Activated CD4-positive, alpha-beta T cell treated with anti-CD3 and anti-CD28 coated beads for 1 hour (primary cell): ENCODE measurements at places on chromosomes 6 and 20.

- no peak for DNase-seq
These were observed 8.9 kb downstream of the CYP21A2 start for GRCh38 chr6:32047084-32047478.

DNA sequence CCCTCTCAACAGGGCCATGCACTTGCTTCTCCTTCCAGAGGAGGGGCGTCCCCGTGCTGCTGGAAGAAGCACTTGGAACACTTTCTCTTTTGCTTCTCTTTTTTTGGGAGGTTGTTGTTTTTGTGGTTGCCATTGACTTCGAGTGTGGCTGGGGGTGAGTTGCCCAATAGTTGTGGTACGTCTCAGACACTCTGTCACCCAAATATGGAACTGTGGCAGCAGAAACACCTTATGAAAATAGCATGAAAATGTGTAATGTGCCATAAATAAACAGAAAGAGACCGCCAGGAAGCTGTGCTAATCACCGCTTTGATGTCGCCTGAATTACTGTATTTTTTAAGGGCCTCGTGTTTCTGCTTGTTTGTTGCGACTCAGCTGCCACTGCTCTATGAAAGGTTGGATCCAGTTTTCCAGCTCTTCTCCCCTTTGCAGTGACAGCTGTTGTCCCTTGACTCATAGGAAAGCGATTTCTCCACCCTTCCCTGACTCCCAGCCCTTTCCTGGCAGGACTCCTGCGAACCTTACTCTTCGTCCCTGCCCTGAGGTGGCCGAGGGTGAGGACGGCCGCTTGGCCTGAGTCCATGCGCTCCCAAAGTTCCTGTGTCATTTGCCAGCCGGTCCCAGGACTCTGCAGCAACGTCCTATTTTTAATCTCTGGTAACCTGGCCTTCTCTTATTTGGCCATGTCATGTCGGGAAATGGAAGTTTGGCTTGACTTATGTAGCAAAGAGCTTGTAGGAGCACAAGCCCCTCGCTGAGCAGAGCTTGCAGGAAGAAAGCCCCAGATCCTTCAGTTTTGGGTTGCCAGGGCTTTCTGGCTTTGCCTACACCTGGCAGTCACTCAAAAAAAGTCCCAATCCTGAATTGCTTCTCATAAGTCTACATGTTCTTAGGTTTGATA is 694.6 kb downstream of the QKI start:
- no peak for DNase-seq

DNA sequence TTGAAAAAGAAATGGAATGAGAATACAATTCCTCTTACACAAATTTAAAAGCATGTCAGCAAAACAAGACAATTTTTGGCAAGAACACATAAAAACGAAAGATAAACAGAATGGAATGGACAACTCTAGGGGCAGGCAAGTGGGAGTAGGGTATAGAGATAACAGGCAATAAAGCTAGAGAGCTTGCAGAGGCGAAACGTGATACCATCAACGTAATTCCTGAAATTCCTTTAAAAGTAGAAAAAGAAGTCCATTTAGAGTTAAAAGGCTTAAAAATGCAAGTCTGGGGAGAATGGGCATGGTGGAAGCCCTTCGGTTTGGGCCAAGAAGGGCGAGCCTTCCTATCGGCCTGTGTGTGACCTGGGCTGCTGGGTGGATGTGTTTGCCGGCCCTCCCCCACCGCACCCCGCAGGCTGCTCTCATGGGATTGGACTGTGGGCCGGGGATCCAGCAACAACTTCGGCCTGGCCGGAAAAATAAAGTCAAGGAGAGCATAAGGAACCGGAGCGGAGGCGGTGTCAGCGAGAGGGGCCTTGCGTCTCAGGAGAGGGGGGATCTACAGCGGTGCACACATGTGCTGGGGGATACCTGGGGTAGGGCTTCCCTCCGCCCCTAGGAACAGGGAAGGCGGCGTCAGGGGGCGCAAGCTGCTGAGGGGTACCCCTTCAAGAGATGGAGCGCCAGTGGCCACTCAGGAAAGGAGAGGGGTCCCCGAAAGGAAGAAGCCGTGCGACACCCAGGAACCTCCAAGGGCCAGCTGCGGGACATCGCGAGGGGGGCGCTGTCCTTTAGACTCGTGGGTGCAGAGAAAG is 4.1 kb downstream of the TMEM239 start:
- no peak for DNase-seq

DNA sequence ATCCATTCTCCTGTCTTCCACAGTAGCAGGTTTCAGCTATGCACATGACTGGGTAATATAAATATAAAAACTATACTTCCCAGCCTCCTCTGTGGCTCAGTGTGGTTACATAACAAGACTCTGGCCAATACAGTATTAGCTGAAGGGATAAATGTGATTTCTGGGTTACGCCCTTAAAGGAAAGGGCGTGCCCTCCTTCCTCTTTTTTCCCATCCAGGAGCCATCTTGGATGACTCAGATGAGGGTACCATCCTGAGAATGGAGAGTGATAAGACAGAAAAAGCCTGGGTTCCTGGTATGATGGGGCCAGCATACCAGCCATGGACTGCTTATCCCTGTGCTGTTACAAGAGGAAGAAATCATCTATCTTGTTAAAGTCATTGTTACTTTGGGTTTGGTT is 123.3 kb downstream of the NFATC2 start:
- DNase-seq, result no peak

GRCh38 chr20:5184684-5185083 is 57.9 kb downstream of the CDS2 start:
- no peak for DNase-seq

DNA sequence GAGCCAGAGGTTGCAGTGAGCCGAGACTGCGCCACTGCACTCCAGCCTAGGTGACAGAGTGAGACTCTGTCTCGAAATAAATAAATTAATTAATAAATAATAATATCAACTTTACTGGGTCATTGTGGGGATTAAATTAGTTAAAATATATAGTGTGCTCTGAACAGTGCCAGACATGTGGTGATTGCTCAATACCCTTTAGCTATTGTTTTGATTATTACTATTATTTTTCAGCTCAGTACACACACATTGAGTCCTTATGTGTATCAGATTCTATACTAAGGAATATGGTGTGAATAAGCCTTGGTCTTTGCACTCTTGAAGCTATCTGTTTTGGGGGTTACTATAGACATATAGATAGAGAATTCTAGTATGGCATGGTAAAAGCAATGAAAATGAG is 28.9 kb downstream of the TREML1 start:
- no peak for DNase-seq

DNA sequence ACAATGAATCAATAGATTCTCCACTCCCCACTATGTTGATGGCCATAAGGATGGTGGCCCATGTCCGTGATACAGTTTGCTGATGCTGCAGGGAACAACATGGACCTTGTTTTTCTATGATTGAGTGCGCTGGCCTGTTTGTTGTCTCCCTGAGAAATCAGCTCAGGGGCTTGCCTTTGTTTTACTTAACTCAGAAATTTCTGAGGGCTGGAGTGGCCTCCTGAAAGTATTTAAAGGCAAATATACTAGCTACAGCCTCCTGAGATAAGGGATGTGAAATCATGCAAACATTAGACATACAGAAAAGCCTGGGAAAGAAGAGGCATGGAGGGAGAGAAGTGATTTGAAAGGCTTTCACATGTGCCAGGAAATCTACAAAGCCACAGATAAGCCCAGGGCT is 170.3 kb upstream of the FLRT3 start:
- no peak for DNase-seq

GRCh38 chr6:72636786-72637185 is 14.9 kb downstream of the KCNQ5 start:
- DNase-seq, result no peak

- no peak for DNase-seq
These were observed 37.0 kb upstream of the IER3 start for GRCh38 chr6:30781395-30781742.

GRCh38 chr6:150691463-150691862 is 91.8 kb downstream of the PLEKHG1 start:
- DNase-seq, result no peak

DNA sequence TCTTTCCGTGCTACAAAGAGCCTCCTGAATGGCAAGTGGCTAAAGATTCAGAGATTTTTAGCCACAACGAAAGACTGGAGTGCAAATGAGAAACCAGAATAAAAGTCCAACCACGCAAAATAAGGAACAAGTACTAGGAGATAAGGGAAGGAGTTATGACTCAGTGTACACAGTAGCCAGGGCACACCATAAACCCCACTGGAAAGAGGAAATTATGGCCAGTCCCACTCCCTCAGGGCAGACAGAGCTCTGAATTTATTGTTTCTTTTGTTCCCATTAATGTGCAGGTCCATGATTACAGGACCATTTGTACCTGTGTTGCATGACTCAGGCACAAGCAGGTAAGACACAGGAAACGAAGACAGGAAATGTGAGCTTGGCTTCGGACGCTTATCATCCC is 150.3 kb upstream of the PREP start:
- no peak for DNase-seq

DNA sequence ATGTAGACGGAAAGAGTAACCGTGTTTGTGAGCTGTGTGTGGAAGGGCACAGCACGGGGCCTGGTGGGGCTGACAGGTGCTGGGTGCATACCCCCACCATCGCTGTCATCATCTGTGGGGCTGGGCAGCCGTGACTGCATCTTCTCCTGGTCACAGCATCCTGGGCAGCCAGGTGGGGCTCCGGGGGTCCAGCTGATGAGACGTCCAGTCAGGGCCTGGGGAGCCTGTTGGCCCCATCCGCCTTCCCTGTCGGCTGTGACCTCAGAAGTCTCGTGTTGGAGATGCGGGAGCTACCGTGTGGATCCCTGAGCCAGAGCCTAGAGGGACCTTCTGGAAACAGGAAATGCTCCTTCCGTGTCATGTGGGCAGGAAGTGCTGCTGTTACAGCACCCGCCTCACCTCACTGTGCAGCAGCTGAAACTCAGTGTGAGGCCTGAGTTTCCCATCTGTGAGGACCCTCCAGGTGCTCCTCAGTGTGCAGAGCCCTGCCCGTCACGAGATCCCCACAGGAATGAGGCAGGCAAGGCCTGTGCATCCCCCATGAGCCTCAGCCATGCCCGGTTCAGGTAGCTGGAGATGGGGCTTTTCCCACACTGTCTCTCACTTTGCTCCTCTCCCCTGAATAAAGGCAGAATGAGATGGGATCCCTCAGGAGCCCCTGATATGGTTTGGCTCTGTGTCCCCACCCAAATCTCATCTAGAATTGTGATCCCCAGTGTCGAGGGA is 108.7 kb downstream of the ERMARD start:
- DNase-seq, result no peak

DNA sequence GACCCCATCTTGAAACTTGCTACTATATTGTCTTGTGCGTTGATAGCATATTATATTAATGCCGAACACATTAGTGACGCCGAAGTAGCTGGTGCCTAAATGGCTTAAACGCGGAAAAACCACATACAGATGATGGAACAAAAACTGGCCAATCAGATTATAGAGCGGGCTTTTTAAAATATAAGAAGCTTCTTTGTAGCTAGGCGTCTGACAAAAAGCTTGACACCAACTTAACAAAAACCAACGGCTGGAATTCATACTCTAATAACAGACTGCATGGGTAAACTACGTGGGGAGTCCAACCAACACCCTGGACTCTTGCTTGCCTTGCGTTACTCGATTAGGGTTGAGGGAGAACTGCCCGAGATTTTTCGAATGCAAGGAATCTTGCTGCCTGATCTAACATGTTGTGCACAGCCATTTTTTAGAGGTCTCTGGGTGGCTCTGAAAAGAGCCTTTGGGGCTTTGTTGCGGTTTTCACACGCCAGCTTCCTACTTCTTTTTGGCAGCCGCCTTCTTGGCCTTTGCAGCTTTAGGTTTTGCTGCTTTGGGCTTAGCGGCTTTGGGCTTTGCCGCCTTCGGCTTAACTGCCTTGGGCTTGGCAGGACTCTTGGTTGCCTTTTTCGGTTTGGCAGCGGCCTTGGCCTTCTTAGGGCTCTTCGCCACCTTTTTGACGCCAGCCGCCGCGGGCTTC is 45.7 kb downstream of the OR2B2 start:
- no peak for DNase-seq

- no peak for DNase-seq
These were observed 46.9 kb upstream of the NRSN1 start for GRCh38 chr6:24079076-24079475.

DNA sequence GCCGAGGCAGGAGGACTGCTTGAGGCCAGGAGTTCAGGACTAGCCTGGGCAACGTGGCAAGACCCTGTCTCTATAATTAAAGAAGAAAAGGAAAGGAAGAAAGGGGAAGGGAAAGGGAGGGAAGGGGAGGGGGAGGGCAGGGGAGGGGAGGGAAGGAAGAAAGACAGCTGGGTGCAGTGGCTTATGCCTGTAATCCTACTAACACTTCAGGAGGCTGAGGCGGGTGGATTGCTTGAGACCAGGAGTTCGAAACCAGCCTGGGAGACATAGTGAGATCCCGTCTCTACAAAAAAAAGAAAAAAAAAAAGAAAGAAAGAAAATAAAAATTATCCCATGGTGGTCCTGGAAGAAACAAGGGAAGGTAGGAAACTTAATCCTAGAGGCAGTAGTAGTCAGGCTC is 33.5 kb downstream of the BCL2L1 start:
- no peak for DNase-seq

- DNase-seq, result no peak
These were observed 248.7 kb downstream of the ADGB start for GRCh38 chr6:146847426-146847825.

GRCh38 chr6:115675443-115675842 is 385.2 kb downstream of the FRK start:
- no peak for DNase-seq

GRCh38 chr6:23499549-23499948 is 626.5 kb upstream of the NRSN1 start:
- DNase-seq, result no peak

DNA sequence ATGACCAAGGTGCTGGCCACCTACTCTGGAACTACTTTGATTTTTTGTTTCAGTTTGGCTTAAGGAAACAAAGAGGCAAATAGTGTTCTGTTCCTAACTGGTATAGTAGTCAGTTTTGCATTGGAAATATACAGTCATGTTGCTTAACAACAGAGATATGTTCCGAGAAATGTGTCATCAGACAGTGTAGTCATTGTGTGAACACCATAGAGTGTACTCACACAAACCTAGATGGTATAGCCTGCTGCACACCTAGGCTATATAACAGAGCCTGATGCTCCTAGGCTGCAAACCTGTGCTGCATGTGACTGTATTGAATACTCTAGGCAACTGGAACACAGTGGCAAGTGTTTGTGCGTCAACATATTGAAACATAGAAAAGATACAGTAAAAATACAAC is 80.4 kb downstream of the ARID1B start:
- DNase-seq, result no peak

- DNase-seq, result no peak
These were observed 456.3 kb downstream of the MAFB start for GRCh38 chr20:40232756-40233155.

DNA sequence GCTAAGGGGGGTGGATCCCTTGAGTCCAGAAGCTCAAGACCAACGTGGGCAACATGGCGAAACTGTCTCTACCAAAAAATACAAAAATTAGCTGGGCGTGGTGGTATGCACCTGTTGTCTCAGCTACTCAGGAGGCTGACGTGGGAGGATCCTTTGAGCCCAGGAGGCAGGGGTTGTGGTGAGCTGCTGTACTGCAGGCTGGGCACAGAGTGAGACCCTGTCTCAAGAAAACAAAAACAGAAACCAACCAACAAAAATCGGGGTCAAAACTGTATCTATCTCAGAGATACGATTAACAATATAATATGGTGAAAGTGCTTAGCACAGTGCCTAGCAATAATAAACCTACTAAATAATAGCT is 20.7 kb upstream of the BCAS1 start:
- no peak for DNase-seq

GRCh38 chr6:10610289-10610688 is 84.1 kb downstream of the C6orf52 start:
- no peak for DNase-seq

- no peak for DNase-seq
These were observed 75.4 kb downstream of the MTHFD1L start for GRCh38 chr6:150940941-150941340.

- DNase-seq, result no peak
These were observed 1.4 kb downstream of the SMAP1 start for GRCh38 chr6:70669133-70669532.

- DNase-seq, result no peak
These were observed 212.5 kb upstream of the SUPT3H start for GRCh38 chr6:45590226-45590625.
